ENCODE measurements at places on chromosomes 5 and 9. TPM values are rescaled to one million over a fixed set of nuclear protein-coding genes. Genes with fewer than 3 reads are reported as not detected.

NUDT12 gene
- total RNA-seq = 16.8 TPM

FOXD4 gene
- 0.27 TPM for total RNA-seq

SPINK1 gene
- not detected for total RNA-seq

DNA sequence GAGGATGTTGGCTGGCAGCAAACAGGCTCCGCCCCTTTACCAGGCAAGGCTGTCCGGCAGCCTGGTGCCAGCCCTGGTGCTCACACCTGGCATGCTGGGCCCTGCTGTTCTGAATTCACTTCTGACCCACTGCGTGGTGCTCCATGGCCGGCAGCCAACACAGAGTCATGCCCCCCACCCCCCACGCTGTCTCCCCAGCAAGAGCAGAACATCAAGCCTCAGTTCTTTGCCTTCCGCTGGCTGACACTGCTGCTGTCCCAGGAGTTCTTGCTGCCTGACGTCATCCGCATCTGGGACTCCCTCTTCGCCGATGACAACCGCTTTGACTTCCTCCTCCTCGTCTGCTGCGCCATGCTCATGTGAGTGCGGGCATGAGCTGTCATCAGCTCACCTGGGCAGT is 12.6 kb upstream of the ENDOG start:
- DNase-seq = no peak

GRCh38 chr9:99907208-99907532 is 716 bp downstream of the STX17 start:
- DNase-seq = no peak

- DNase-seq = no peak
These were observed 1.7 kb upstream of the PLPPR1 start for GRCh38 chr9:101026824-101027223.

- no peak for DNase-seq
These were observed 13.9 kb downstream of the QRFP start for GRCh38 chr9:130882696-130883225.

- no peak for DNase-seq
These were observed 92.6 kb upstream of the SARDH start for GRCh38 chr9:133830711-133831110.

GRCh38 chr5:10760096-10760920 is 726 bp downstream of the DAP start:
- peak; percentile 65 for DNase-seq

- no peak for DNase-seq
These were observed 221.5 kb upstream of the FAM174A start for GRCh38 chr5:100313657-100314056.

- no peak for DNase-seq
These were observed 363.1 kb upstream of the PAPPA start for GRCh38 chr9:115790520-115790919.

Data from fibroblast of the aortic adventitia (primary cell).